ENCODE measurements at places on chromosomes 7 and 10.

GRCh38 chr7:32916006-32916405 lies 24.4 kb upstream of the KBTBD2 start:
- no peak for DNase-seq

DNA sequence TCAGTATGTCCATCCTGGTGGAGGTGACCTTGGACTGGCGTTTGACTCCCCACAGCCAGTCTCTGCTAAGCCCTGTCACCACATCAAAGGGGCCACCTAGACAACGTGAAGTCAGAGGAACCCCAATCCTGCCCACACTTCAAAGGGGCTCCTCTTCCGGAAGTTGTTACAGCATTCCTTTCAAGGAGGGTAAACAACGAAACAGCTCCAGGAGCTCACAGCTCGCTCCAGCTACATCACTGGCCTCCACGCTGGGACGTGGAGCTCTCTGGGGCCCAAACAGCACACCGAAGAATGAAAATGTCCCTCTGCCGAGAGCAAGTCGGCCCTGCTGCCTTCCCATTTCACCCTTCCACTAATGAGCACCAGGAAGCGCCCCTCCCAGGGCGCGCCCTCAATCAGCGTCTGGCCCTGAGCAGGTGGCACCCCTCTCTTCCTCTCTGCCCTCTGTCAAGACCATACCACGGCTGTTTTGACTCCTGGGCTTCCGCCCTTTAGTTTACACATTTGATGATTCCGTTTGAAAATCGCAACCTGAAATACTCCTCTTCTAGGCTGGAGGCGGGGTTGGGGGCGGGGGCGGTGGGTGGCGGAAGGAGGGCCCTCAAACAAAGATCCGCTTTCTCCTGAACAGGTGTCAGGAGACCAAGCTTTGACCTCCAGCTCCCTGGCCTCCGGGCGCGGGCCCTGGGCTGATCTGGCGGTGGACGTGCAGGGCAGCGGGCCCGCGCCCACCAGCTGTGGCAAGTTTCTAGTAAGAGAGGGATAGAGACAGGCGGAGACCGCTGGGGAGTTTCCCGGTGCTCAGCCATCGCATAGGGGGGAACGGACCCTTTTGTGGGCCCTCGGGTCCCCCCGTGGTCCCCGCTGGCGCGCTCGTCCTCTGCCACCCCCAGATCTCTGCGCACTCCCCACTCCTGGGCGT lies 53.1 kb upstream of the KDM7A start:
- DNase-seq = peak; percentile 50

GRCh38 chr10:133253361-133253955 lies 15.8 kb downstream of the VENTX start:
- no peak for DNase-seq

- no peak for DNase-seq
Measured at GRCh38 chr7:99040104-99040958, 103.6 kb downstream of the SMURF1 start.

DNA sequence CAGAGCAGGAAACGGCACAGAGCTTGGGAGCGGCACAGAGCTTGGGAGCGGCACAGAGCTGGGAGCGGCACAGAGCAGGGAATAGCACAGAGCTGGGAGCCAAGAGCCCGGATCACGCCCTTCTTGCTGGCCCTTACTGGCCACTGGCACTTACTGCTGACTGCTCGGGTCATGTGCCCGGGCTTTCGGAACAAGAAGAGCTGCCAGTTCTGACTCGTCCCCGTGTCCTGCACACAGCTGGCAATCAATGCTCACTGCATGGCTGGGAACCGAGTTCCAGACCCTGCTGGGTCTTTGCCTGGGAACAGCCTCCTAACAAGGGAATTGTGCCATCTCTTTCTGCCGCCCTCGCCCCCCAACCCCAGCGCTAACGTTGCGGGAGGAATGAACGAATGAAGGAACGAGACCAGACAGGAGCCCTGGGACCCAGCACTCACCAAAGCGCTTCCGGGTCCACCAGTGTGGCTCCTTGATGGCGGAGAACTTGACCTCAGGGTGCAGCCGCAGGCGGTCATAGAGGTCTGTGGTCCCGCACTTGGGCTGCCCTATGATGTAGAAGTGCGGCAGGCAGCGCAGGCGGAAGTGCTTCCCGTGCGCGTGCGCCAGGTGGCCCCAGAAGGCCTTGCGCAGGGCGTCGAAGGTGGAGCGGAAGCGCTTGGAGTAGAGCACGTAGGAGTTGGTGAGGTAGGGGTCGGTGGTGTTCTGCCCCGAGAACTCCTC lies 49.1 kb downstream of the CHST15 start:
- DNase-seq = no peak

DNA sequence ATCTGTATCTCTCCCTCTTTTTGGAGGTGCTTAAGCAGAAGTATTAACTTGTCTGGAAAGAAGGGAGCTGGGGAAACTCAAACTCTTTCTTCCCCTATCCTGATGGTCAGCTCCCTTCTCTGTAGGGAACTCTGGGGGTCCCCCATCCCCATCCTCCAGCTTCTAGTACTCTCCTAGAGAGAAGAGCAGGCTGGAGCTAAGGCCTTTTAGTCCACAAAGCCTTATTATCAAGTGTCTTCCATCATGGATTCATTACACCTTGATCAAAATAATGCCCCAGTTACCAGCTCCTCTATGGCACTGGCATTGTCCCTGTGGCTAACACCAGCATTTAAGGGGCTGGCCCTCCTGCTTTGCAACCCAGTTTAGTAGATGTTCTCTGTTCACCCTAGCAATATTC lies 35.7 kb downstream of the CADPS2 start:
- DNase-seq = no peak

GRCh38 chr7:604001-604883 lies 84.6 kb upstream of the PDGFA start:
- peak; percentile 90 for DNase-seq

- no peak for DNase-seq
Measured at GRCh38 chr7:72069263-72069662, 342.9 kb downstream of the CALN1 start.

DNA sequence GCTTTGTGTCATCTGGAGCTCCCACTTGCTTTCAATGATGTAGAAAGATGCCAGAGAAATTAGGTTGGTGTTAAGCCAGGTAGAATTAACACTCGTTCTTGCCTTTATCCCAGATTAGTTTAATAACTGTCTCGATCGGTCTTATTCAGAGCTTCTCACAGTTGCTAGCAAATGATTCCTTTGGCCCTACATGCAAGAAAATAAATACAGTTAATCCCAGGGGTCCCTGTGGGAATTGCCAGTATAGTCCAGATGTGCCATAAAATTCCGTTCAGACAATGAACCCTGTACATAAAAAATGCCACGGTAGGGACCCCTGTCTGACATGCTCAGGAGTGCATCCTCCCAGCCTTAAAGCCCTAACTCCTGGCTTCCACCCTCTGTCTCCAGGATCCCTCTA lies 207.5 kb downstream of the ARHGAP12 start:
- DNase-seq = no peak

DNA sequence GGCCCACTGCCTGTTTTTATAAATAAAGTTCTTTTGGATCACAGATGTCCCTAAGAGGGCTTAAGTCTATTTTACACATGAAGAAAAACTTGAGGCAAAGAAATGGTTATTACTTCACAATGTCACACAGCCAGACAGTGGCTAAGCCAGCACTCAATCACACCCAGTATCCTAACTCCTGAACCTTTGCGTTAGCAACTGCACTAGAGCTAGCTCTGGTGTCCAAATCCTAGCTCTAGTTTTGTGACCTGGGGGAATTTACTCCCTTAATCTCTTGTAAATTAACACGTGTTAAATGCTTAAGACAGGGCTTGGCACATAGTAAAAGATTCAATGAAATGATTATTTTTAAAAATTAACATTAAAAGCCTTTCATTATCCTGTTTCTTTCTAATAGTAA lies 49.0 kb upstream of the TPK1 start:
- DNase-seq = no peak

- no peak for DNase-seq
Measured at GRCh38 chr7:25368599-25369201, 140.4 kb upstream of the NPVF start.

GRCh38 chr7:109179601-109180000 lies 609.9 kb downstream of the DNAJB9 start:
- DNase-seq = no peak

DNA sequence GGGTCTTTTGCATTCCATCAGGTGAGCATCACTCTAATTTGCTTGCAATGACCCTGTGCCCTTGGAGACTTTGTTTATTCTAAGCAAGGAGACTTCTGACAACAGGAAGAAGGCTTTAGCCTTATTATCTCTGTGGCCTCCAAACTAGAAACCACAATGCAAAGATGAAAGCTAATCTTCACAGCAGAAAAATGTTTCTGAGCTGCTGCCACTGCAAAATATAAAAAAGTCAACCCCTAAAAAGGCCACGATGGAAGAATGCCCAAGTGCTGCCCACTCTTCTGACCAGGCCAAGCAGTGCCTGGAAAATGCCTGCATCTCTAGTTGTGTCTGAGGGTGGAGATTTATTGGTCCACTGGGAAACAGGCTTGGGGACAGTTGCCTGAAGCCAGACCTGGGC lies 299.9 kb downstream of the C7orf25 start:
- no peak for DNase-seq

DNA sequence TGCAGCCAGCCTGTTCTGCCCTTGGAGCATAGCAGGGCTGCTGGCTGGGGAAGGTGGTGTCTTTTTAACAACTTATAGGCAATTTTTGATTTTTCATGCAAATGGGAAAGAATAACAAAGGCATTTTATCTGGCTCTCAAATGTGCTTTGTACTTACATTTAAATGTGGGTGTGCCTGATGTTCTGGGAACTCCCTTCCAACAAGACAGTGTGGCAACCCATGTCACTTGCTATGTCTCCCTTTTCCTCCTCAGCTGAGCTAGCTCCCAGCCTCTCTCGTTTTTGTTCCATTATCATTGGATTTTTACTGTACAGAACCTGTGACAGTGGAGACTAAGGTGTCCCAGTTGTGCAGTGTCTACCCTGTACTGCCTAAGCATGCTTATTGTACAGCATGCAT lies 93.5 kb upstream of the PDCD4 start:
- DNase-seq = no peak

- no peak for DNase-seq
Measured at GRCh38 chr10:77907900-77908717, 18.4 kb downstream of the DLG5 start.

GRCh38 chr7:44637788-44638594 lies 31.6 kb downstream of the OGDH start:
- no peak for DNase-seq

GRCh38 chr7:124879771-124880170 lies 49.9 kb downstream of the POT1 start:
- no peak for DNase-seq

DNA sequence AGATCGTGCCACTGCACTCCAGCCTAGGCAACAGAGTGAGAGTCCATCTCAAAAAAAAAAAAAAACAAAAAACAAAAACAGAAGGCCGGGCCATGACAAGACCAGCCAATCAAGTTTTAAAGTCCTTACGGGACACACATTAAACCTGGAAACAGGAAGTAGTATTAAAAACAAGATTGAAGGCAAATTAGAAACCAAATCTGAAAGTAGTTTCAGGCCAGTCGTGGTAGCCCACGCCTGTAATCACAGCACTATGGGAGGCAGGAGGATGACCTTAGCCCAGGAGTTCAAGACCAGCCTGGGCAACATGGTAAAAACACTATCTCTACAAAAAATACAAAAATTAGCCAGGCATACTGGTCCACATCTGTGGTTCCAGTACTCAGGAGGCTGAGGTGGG lies 18.1 kb downstream of the PSAP start:
- no peak for DNase-seq

DNA sequence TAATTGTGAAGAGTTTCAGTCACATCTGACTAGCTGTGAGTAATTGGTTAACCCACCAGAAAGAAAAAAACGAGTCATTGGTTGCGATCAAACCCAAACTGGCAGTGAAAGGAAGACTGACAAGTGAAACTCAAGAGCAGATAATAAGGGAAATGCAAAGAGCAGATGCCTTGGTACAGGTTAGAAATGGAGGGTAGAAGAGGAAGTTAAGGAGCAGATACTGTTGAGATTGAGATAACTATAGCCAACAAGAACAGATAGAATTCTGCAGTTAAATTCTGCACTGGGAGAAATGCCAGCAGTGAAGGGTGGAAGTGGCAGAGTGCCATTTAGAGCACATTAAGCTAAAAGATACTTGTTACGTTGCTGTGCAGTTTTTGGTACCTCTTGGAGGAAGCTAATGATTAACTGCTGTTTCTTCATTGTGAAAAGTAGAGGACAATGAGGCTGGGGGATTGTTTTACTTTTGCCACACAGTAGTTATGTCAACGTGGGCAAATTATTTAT lies 65.8 kb downstream of the CDK13 start:
- DNase-seq = no peak

DNA sequence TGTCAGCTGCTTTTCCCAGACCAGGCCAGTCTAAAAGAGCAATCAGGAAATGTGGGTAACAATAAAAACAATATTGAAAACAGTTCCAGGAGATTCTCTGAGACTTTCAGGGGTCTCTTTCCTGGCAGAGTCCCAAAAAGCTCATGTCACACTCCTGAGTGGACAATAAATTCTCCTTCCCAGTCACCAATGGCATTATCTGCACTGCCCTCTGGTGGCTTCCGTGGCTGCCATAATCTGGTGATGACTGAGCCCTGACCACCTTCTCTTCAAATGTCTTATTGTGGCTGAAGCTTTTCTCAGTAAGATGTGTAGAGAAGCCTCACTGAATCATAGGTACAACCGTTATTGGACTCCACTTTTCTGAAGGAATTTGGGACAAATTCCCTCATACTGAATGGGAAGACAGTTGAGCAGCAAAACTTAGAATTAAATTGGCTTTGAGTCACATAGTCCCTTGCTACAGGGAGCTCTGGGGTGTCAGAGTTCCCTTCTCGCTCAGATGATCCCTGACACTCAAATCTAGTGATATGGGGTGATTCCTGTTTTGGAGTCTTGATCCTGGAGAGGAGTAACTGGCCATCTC lies 24.4 kb upstream of the ASAH2 start:
- DNase-seq = no peak

GRCh38 chr7:157488966-157489365 lies 152.2 kb downstream of the DNAJB6 start:
- DNase-seq = no peak

DNA sequence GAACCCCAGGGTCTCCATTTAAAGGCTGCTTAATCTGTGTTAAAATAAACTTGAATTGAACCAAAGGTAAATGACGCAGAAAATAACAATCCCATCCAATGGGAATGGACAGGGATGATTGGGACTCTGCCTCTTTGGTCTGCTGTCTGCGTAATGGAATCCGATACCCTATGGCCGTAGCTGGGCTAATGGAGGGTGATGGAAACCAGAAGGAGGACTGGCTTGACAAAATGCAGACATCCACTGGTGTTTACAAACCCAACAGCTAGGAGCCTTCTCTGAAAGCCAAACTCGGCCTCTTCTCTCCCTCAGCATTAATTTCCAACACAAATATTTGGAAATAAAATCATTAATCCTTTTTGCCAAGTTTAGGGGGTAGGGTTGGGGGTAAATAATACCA lies 162.2 kb upstream of the CHST15 start:
- DNase-seq = no peak

GRCh38 chr10:101358706-101359300 lies 4.8 kb downstream of the BTRC start:
- no peak for DNase-seq

DNA sequence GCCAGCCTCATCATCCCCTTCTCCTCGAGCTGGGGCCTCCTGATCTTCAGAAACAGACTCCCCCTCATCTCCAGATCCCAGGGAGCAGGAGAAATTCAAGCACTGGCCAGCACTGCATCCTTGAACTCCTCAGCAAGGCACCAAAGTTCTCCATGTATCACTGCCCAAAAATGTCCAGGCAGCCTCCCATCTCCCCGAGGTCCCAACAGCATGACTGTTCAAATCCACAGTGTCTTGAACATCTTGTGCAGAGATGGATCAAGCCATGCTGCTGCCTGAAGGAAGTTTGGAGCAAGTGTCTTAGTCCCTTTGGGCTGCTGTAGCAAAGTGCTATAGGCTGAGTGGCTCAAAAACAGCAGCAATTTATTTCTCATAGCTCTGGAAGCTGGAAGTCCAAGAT lies 115.5 kb upstream of the GALNT17 start:
- DNase-seq = no peak

Measured in activated gamma-delta T cell (primary cell).